T-helper 2 cell (primary cell): ENCODE measurements at places on chromosomes 3 and 15.

DNA sequence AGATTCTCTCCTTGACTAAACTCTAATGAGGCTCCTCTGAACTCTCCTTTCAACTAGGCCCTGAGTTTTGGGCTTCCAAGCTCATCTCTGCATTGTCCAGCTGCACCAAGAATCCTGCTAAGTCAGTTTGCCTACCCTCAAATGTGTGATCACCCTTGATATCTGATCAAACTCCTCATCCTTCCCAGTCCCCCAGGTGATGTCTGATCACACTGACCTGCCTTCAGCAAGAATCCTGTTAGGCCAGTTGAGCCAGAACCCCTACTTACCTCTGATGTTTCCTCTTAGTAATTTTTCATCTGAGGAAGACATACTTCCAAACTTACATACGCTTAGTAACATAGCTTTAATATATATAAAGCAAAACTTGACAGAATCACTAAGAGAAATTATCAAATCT is 28.8 kb downstream of the SUMF1 start:
- no peak for DNase-seq

GRCh38 chr3:180747805-180748361 is 68.6 kb upstream of the CCDC39 start:
- no peak for DNase-seq

GRCh38 chr15:66789029-66790025 is 87.3 kb downstream of the SMAD6 start:
- peak; percentile 23 for DNase-seq

- no peak for DNase-seq
Observed at GRCh38 chr15:43210172-43210745, 10.6 kb downstream of the EPB42 start.

DNA sequence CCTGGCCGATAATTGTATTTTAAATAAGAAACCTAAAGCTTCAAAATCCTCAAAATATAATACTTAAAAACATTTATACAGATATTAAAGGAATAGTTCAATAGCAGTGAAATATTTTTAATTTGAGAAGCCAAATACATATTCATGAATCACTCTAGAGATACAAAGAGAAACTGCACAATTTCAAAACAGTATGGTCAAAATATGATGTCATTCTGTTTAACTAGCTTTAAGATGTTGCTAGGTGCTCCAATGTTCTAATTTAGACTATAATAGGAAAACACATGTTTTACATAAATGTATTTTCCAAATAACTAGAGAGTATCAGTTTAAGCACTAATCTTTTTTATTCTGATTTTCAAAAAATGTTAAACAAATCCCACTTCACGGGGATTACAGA is 10.3 kb upstream of the NRROS start:
- DNase-seq = no peak

- DNase-seq = no peak
Observed at GRCh38 chr3:128413413-128414205, 53.1 kb downstream of the DNAJB8 start.

- DNase-seq = no peak
Observed at GRCh38 chr15:70636540-70637165, 126.7 kb downstream of the UACA start.

DNA sequence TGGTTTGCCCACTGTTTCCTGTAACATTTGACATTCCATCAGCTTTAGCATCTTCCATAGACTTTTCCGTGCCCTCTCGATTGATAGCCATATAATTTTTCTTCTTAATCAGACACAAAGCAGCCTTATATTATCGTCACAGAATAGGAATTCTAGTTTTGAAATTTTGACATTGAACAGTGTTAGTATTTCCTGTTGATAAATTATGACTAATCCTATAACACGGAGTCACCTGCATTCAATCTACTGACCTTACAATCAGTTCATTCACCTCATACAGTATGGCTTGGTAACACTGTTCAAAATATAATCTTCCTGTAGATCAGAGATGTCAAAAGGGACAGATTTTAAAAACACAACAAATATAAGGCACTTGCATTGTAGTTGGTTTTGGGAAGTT is 423.7 kb downstream of the C3orf38 start:
- DNase-seq = no peak

GRCh38 chr3:101873619-101874018 is 24.3 kb downstream of the NFKBIZ start:
- no peak for DNase-seq

- DNase-seq = no peak
Observed at GRCh38 chr3:18791752-18792151, 356.6 kb upstream of the KCNH8 start.

- no peak for DNase-seq
Observed at GRCh38 chr3:150861851-150862250, 43.4 kb downstream of the MINDY4B start.

DNA sequence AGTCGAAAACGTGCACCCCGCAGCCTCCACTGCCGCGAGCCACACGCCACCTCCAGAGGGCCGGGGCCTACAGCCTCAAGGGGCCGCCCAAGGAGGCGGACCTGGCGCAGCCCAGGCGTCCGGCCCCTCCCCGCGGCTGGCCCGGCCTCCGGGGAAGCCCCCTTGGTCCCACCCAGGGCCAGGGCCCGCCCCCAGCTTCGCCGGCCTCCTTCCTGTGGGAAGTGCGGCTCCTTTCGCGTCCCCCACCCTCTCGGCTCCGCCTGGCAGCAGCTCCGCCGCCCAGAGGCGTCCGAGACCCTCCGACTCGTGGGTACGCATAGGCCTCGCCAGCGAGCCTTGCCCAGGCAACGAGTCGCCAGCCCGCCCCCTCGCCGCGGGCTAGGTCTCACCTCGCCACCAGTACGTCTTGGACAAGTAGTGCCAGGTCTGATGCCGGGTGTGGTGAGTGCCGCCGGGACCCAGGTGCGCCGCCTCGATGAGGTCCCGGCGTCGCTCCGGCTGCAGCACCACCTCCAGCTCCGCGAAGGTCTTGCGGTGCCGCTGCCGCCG is 642 bp downstream of the ZBTB11 start:
- peak; percentile 92 for DNase-seq

GRCh38 chr15:39746176-39746575 is 36.5 kb downstream of the FSIP1 start:
- no peak for DNase-seq
